Stimulated activated CD4-positive, alpha-beta T cell treated with anti-CD3 and anti-CD28 coated beads, Interleukin-1b, Interleukin-23, amount 100 ng/mL, for 1 hour (primary cell): ENCODE measurements at places on chromosomes 16 and 17.
A peak's percentile ranks its signal among the peaks of the same experiment; 100 is the strongest.

GRCh38 chr17:62882878-62883277 lies 74.8 kb upstream of the MARCHF10 start:
- DNase-seq: no peak

DNA sequence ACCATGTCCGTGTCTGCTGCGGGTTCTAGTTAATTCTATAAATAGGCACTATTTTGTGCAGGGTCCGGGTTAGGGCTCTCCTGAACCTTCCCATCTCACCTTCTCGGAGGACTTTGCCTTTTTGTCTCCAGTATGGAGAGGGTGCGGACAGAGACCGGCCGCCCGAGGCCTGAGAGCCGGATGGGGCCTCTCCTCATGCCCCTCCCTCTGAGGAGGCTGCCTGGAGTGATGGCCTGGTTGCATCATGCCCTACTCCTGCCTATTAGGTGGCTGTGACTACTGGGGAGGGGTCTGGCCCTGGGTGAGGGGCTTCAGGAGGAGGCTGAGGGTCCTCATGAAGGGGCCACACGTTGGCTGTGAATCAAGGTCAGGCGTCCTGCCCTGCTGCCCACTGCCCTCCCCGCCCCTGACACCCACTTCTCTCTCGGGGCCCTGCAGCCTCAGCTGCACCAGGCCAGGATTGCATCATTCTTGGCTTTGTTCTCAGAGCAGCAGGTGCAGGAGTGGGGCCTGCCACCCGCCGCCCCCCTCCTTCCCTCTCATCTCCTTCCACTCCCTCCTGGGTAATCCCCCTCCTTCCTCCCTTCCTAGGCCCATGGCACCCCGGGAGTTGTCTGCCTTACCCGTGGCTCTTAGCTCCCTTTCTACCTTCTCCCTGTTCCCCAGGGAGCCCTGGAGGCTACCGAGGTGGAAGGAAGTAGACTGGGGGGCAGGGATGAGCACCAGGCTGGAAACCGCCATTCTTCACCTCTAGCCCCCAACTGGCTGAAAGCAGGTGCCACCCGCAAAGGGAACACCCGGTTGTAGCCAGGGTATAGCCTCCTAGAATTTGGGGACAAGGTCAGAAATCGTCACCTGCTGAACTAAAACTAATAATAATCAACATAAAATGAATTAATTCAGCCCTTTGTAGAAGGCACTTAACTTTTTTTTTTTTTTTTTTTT lies 12.7 kb upstream of the ARHGAP23 start:
- DNase-seq: no peak

DNA sequence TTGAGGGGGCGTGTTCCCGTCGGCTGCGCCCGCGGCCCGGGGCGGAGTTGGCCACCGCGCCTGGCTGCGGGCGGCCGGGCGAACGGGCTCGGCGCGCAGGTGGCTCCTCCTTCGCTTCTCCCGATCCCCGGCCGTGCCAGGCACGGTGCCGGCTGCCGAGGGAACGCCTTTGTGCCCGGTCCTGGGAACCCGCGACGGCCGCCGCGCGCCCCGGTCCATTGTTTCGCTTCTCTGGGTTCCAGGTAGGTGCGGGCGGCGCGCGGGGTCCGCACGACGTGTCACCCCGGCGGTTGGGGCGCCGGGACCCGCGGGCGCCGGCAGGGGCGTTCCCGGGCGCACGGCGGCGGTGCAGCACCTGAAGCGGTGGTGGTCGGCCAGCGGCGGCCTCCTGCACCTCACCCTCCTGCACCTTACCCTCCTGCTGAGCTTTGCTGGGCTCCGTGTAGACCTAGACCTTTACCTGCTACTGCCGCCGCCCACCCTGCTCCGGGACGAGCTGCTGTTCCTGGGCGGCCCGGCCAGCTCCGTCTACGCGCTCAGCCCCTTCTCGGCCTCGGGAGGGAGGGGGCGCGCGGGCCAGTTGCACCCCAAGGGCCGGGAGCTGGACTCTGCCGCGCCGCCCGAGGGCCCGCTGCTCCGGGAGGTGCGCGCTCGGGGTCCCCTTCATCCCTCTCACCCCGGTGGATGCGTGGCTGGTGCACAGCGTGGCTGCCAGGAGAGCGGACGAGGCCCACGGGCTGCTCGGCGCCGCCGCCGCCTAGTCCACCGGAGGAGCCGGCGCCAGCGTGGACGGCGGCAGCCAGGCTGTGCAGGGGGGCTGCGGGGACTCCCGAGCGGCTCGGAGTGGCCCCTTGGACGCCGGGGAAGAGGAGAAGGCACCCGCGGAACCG lies 99.9 kb downstream of the EFCAB13 start:
- DNase-seq: no peak

GRCh38 chr16:85707528-85708095 lies 18.9 kb upstream of the GINS2 start:
- no peak for DNase-seq

- DNase-seq: no peak
Observed at GRCh38 chr17:9308069-9308468, 267.6 kb downstream of the STX8 start.

DNA sequence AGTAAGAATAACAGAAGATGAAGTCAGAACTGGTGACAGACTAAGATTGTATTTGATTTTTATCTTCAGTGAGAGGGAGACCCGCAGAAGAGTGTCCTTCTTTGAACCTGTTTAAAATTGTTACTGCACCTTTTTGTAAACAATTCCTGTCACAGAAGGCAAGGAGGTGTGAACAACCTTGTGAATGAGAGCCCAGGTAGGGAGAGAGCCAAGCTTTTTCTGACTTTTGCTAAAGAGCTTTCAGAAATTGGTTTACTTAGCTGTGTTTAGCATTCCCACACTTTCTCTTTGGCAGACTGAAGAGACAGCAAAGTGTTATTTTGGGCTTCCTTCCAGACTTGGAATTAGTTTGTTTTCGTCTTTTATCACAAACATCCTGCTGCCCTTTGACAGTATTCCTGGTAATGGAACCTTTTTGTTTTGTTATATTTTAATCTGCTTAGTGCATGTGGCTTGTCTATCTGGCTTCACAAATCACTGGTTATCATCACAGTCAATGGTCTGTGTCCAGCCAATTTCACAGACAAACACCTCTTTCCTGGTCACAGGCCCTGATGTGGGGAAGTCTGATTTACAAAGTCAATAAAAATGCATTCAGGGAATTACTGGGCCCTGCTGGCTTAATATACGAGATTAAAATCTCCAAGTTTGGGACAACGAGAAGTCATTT lies 85.7 kb upstream of the HS3ST2 start:
- no peak for DNase-seq

GRCh38 chr16:85407-85782 lies 7.4 kb downstream of the MPG start:
- no peak for DNase-seq

- no peak for DNase-seq
Observed at GRCh38 chr17:79003661-79004411, 5.7 kb downstream of the CANT1 start.

- DNase-seq: no peak
Observed at GRCh38 chr16:4179020-4179419, 62.8 kb upstream of the ADCY9 start.

- no peak for DNase-seq
Observed at GRCh38 chr17:7346761-7347614, 5.0 kb upstream of the KCTD11 start.

DNA sequence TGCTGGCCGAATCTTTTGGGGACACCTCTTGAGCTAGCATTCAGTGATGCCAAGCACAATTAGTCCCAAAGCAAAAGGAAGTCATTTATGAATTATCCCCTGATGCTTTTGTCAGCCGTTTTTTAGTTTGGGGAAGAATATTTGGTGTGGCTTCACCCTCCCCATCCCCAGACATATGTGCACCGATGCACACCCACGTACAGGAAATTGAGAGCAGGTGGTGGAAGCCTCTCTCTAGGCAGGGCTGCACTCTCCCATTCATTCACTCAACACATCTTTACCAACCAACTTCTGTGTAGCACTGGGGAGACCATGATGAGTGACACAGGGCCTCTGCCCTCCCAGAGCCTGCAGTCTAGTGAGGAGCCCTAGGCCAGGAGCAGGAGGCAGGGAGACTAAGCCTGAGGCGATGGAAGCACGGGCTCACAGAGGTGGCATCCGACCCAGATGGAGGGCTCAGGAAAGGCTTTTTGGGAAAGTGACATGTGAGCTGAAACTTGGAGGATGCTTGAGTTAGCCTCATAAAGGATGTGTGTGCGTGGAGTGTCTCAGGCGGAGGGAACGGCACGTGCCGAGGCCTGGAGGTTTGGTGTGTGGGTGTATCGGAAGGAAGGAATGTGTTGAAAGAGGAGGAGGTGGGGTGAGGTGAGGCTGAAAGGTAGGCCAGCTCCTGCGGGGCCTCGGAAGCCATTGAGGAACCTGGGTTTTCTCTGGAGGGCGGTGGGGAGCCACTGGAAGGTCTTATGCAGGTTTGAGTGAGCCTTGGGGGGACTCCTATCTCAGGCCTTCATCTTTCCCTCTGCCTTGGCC lies 43.8 kb downstream of the PSME3IP1 start:
- no peak for DNase-seq

DNA sequence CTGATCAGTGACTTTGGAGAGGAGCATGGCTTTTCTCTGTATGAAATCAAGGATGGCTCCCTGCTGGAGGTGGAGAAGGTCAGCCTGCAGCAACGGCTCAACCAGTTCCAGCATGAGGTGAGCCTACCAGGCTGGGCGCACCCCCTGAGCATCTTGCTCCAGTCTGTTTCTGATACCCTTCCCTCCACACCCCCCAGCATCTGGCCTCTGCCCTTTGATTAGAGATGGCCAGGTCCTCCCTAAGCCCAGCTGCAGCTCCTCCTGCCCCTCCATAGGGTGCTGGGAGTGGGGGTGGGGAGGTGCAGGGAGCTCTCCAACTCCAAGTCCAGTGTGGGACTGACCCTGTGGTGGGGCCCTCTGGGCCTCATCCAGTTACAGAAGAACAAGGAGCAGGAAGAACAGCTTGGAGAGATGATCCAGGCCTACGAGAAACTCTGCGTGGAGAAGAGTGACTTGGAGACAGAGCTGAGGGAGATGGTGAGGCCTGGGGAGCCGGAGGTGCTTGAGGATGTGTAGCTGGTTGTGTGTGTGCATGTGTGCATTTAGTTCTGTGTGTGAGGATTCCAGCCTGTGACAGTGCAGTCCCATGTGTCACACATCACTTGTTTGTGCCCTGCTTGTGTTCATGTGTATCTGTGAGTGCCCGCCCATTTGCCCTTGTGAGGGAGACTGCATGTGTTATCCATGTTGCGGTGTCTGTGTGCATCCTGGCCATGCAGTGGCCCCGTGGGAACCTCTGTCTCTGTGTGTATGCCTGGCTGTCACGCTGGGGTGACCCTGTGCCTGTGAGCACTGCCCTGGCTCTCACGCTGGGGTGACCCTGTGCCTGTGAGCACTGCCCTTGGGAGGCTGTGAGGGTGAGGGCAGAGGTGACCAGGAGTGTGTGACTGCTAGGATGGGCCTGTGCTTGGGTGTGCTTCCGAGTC lies 3.0 kb downstream of the TBKBP1 start:
- no peak for DNase-seq

DNA sequence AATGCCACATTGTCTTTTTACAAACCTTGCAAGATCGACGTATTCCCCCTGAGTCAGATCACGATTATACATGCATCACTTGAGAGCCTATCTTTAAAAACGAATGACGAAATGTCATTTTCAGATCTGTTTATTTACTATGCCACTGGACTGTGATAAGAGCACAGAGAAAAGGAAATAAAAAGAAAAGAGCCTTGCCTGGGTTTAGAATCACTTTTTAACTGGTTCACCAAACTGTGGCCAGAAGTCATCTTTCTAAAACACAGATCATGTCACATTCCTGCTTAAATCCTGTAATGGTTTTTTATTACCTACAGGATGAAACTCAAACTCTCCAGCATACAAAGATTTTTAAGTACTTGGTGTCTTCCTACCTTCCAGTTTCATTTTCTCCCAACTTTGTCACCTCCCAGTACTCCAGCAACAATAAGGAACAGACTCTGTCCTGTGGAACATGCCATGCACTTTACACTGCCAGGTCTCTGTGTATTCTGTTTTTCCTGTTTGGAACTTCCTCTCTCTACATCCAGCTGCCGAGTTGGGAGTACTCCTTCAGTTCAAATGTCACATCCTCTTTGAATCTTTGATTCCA lies 91.5 kb downstream of the SNX11 start:
- no peak for DNase-seq

- DNase-seq: no peak
Observed at GRCh38 chr16:69057400-69058378, 47.8 kb upstream of the HAS3 start.

- DNase-seq: no peak
Observed at GRCh38 chr16:22945361-22945760, 131.4 kb downstream of the HS3ST2 start.

DNA sequence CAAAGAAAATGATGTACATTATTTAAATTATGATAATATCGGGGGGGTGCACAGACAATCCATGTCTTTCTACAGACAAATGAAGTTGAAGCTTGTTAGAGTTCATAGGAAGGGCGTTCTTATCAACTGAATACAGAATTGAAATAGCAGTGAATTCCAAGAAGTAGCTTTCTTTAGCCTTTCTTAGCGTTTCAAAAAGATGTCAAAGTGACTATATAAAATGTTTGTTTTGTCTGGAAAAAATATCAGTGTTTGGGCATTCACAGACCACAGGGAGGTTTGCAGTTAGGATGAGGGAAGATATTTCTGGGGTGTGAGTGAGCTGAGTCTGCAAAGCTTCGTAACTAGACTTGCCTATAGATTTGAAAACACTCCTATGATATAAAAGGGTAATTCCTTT lies 55.0 kb downstream of the STX8 start:
- no peak for DNase-seq

DNA sequence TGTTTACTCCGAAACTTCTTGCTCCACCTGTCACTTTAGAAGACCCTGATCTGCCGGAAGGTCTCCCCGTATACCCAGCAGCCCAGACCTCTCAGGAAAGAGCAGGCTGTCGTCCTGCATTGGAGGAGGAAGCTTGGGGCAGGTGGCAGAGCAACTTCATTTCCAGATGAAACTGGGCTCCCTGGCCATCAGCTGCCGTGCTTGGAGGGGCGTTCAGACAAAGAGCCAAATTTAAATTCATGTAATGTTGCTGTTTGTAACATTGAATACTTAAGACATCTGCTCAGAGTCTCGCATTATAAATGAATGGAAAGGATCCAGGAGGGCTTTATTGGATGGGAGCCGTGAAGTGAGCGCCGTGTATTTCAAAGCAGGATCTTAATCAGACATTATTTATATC lies 628.5 kb downstream of the MAF start:
- DNase-seq: no peak

DNA sequence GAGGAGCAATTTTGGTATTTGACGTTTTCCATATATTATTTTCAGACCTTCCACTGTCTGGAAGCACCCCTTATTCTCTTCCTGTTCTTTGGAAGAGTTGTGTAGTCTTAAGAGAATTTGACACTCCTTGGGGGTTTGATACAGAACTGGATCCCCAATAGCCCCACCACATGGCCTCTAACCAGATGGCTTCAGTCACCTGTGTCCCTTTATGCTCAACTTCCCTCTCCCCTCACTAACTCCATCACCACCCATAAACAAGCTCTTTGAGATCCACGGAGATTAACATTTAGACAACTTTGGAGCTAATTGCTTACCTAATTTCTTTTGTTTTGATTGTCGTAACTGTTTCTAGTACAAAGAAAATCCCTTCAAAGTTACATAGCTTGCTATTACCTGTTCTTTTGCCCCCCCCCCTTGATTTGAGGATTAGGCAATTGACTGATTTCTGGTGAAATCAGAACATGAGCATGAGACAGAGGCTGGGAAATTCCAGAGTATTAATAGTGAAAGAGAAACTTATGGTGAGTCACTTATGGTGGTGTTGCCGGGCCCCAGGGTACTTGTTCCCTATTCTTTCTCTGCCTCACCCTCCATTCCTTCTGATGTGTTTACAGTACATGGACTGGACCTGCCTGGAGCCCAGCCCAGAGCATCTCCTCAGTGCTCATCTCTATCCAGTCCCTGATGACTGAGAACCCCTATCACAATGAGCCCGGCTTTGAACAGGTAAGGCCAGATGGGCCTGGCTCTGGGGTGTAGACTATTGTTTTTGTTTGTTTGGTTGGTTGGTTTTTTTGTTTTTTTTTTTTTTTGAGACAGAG lies 7.5 kb downstream of the UBE2Z start:
- DNase-seq: peak; percentile 35
